Naive thymus-derived CD8-positive, alpha-beta T cell (primary cell): ENCODE measurements at places on chromosomes 1 and 21. TPM values are rescaled to one million over a fixed set of nuclear protein-coding genes. Genes with fewer than 3 reads are reported as not detected.
A peak's percentile ranks its signal among the peaks of the same experiment; 100 is the strongest.

Gene C1orf105
- 0.68 TPM for total RNA-seq

- no peak for DNase-seq
- H3K27ac ChIP-seq: no peak overlapping the region
- H3K4me1 ChIP-seq: peaks cover 21% of the 10 kb centered on the region
Observed at GRCh38 chr1:46134660-46135331, 2.4 kb upstream of the PIK3R3 start.

- H3K27me3 ChIP-seq: no peaks in the 10 kb centered on the region
- no peak for DNase-seq
- H3K36me3 ChIP-seq: no peaks in the 10 kb centered on the region
- H3K4me3 ChIP-seq: no peak overlapping the region
- peaks cover 6% of the 10 kb centered on the region for H3K4me1 ChIP-seq
Observed at GRCh38 chr1:165905853-165906252, 78.4 kb downstream of the UCK2 start.

Gene CNIH3
- total RNA-seq: 2.8 TPM

Gene EBNA1BP2
- total RNA-seq: 30.4 TPM

- no peak for DNase-seq
- H3K27ac ChIP-seq: no peak overlapping the region
- H3K4me3 ChIP-seq: no peak overlapping the region
- peaks cover 2% of the 10 kb centered on the region for H3K4me1 ChIP-seq
Observed at GRCh38 chr1:227192163-227192562, 126.1 kb downstream of the CDC42BPA start.

DNA sequence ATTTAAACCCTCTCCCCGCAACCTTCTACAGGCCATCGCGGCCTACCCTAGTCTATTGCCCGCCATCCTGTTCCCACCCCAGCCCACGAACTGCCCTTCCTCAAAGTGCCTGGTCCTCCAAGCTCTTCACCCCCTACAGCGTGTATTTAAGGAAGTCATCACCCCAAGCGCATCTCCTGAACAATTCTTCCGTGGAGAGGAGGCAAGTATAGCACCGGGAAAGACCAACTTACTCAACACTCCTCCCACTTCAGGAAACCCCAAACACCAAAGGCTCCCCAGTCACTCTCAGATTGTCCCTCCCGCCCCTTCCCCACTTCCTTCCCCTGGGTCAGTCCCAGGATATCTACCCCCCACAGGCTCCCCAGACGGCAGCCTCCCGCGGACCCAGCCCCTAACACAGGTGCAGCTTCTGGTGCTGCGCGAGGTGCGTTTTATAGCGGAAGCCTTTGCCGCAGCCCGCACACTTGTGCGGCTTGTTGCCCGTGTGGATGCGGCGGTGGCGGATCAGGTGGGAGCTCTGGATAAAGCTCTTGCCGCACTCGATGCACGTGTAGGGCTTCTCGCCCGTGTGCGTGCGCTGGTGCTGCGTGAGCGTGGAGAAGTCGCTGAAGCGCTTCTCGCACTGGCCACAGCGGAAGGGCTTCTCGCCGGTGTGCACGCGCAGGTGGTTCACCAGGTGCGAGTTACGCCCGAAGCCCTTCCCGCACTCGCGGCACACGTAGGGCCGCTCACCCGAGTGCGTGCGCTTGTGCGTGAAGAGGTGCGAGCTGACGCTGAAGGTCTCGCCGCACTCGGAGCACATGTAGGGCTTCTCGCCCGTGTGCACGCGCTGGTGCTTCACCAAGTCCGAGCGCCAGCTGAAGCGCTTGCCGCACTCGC is 25.5 kb downstream of the ZNF697 start:
- no peak overlapping the region for H3K27ac ChIP-seq
- H3K36me3 ChIP-seq: no peaks in the 10 kb centered on the region
- peaks cover 11% of the 10 kb centered on the region for H3K27me3 ChIP-seq
- H3K4me1 ChIP-seq: no peaks in the 10 kb centered on the region
- no peak for DNase-seq
- no peak overlapping the region for H3K4me3 ChIP-seq

Gene DIO1
- not detected for total RNA-seq

DNA sequence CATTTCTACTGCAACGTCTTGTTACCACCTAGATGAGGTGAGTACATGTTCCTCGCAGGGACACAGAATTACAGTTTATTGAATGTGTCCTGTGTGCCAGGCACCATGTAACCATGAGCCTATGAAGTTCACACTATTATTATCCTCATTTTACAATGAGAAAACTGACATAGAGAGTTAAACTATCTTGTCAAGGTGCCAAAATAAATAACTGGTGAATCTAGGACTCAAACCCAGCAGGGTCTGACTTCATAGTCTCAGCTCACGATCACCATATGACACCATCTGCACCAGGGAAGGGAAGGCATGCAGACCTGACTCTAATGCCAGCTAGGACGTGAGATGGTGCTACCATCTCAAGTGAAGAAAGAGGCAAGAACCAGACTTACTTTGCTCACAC is 2.4 kb downstream of the SELE start:
- H3K27ac ChIP-seq: no peak overlapping the region
- DNase-seq: no peak
- H3K4me3 ChIP-seq: no peak overlapping the region
- no peaks in the 10 kb centered on the region for H3K36me3 ChIP-seq
- no peaks in the 10 kb centered on the region for H3K4me1 ChIP-seq

Gene C1orf115
- 0.52 TPM for total RNA-seq

Gene MAN1C1
- total RNA-seq: 47.2 TPM

- no peak for DNase-seq
- no peak overlapping the region for H3K4me3 ChIP-seq
- no peaks in the 10 kb centered on the region for H3K36me3 ChIP-seq
- peaks cover 58% of the 10 kb centered on the region for H3K27me3 ChIP-seq
- H3K4me1 ChIP-seq: no peaks in the 10 kb centered on the region
Observed at GRCh38 chr1:34479731-34480130, 275.1 kb upstream of the GJB5 start.

Gene BGLAP
- total RNA-seq: 6.5 TPM

DNA sequence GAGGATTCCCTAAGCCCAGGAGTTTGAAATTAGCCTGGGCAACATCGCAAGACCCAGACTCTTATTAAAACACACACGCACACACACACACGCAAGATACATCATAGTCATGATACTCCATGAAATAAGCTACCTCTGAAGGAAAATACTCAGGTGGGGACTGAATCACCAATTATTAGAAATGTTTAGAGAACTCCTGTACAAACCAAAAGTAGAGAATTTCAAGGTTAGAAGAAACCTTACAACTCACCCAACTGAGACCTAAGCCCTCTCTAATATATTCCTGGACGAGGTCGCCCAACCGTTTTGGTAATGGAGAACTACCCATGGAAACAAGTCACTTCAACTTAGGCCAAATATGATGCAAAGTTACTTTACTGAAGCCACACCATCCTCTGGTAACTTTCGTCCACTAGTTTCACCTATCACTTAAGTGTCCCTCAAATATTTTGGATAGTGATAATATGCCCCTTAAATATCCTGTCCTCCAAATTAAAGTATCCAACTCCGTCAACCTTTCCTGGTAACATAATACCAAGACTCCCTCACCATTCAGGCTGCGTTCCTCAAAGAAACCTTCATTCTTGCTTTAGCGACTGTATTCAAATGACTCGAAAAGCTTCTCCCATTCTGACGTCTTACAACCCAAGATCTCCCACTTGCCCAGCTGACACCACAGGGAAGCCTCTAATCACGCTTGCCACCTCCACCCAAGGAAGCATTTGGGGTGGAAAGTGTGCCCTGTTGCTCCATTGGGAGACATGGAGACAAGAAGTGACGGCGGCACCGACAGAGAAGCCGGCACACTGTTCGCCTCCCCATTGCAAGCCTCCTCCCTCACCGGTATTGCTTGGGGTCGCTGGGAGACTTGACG is 856 bp downstream of the NRDC start:
- peaks cover 31% of the 10 kb centered on the region for H3K4me1 ChIP-seq
- H3K27ac ChIP-seq: no peak overlapping the region
- H3K4me3 ChIP-seq: no peak overlapping the region
- no peak for DNase-seq

GRCh38 chr1:149888999-149889289 is 10.4 kb upstream of the BOLA1 start:
- H3K36me3 ChIP-seq: no peaks in the 10 kb centered on the region
- H3K4me3 ChIP-seq: no peak overlapping the region
- peaks cover 4% of the 10 kb centered on the region for H3K4me1 ChIP-seq
- DNase-seq: no peak

DNA sequence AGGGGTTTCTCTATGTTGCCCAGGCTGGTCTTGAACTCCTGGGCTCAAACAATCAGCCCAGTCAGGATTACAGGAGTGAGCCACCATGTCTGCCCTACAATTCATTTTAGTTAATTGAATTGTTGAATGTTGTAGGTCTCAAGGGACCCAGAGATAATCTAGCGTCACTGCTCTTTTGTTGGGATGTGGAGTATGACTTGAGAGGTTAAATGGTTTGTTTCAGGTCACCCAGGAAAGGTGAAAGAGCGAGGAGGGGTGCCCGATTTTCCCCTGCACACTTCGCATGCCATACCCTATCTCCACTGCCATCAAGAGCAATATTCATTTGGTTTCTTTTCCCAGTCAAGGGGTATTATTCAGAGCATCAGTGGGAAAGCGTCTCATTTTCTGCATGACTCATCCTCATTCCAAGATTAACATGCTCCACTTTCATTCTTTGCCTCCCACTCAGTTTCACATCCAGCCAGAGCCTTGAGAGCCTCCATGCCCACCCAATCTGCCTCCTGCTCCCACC is 13.1 kb upstream of the SLC30A1 start:
- peaks cover 8% of the 10 kb centered on the region for H3K4me1 ChIP-seq
- no peak overlapping the region for H3K4me3 ChIP-seq
- DNase-seq: no peak
- H3K27me3 ChIP-seq: peaks cover 16% of the 10 kb centered on the region

Gene TMEM269
- total RNA-seq: 1.0 TPM

Gene RIMKLA
- total RNA-seq: 0.05 TPM

Gene POU3F1
- total RNA-seq: 0.31 TPM

DNA sequence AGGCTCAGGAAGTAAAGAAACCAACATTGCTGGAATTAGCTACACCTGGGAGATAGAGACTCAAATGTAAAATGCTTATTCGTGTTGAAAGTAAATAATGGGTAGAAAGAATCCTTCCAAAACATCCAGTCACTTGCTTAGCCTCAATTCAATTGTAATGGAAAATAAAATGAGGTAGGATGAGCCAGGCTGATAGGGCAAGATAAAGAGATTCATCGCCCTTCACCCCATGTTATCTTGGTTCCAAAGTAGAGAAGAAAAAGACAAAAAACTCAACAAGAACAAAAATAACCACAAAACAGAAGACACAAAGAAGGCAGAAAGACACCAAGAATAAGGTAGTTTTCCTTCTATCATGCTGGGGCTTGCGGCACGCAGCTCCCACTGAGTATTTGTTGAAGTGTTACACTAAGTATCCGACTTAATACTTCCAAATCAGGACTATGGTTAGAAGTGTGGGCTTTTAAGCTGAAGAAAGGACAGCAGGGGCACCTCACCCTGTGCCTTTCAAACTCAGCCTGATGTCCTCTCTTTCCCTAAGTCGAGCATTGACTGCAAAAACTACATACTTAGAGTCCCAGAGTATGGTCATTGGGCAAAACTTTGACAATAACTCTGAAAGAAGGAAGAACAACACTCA is 202.1 kb downstream of the VAV3 start:
- H3K27me3 ChIP-seq: no peaks in the 10 kb centered on the region
- no peaks in the 10 kb centered on the region for H3K4me1 ChIP-seq
- H3K36me3 ChIP-seq: peaks cover 22% of the 10 kb centered on the region
- no peak overlapping the region for H3K27ac ChIP-seq

GRCh38 chr1:174007851-174008250 is 14.3 kb downstream of the RC3H1 start:
- peak overlapping the region; percentile 17 for H3K27ac ChIP-seq
- H3K36me3 ChIP-seq: peaks cover 8% of the 10 kb centered on the region
- DNase-seq: no peak
- H3K27me3 ChIP-seq: no peaks in the 10 kb centered on the region
- H3K4me3 ChIP-seq: no peak overlapping the region

DNA sequence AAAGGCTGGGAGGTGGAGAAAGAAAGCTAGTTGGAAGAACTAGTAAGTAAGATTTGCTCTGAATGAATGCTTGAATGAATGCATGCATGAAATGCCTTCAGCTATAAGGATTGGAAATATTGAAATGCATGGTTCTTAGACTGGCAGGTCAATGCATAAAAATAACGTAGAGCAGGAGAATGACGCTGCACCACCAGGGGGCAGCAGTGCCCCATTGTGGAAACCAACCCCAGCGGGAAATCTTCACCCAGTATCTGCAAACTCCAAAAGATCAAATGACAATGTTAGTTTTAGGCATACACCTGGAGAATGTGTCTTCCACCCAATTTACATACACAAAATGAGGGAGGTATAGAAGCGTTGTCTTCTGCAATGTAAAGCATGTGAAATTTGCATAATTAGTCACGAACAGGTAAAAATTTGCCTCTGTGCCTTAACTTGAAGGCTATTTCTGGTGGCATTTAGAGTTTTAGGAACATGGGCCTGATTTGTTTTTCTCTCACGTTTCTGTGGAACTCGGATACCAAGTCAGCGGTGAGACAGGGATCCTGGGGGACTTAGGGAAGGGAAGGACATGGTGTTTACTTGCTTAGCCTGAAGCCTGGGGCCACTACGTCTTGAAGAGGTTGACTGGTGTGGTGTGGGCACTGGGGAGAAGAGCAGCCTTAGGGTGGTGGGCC is 78.6 kb downstream of the HHAT start:
- H3K27me3 ChIP-seq: no peaks in the 10 kb centered on the region
- no peaks in the 10 kb centered on the region for H3K36me3 ChIP-seq
- DNase-seq: peak; percentile 76
- no peak overlapping the region for H3K4me3 ChIP-seq

- H3K4me1 ChIP-seq: no peaks in the 10 kb centered on the region
- no peak overlapping the region for H3K27ac ChIP-seq
- peaks cover 31% of the 10 kb centered on the region for H3K27me3 ChIP-seq
- DNase-seq: no peak
Observed at GRCh38 chr1:201268604-201269151, 14.6 kb upstream of the PKP1 start.

Gene CD53
- total RNA-seq: 295 TPM

GRCh38 chr1:156122519-156123355 is 8.2 kb downstream of the LMNA start:
- H3K27ac ChIP-seq: peak overlapping the region; percentile 17
- H3K4me3 ChIP-seq: no peak overlapping the region
- H3K27me3 ChIP-seq: no peaks in the 10 kb centered on the region
- H3K4me1 ChIP-seq: peaks cover 49% of the 10 kb centered on the region
- no peak for DNase-seq

DNA sequence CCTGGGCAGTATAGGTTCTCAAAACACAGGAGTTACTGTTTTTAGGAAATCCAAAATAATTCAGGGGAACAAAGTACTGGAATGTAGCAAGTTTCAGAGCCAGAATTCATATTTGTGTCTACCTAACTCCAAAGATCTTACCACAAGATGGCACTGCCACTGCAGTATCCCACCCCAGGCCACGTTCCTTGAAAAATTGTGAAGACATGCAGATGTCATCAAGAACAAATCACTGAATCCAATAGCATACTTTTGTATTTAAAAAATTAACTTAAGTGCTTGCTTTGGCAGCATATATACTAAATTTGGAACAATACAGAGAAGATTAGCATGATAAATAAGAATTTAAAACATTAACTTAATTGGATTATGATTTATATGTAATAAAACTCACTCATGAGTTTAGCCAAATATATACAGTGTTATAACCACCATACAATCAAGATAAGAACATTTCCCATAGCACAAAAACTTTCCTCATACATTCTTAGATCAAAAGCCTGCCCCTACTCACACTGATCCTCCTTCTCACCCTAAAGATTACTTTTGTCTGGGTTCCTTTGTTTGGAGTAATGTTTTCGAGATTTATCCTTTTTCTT is 209.9 kb downstream of the FAF1 start:
- no peak for DNase-seq
- no peak overlapping the region for H3K4me3 ChIP-seq
- peaks cover 25% of the 10 kb centered on the region for H3K36me3 ChIP-seq
